ENCODE measurements at places on chromosomes 3 and 15.
A peak's percentile ranks its signal among the peaks of the same experiment; 100 is the strongest.

DNA sequence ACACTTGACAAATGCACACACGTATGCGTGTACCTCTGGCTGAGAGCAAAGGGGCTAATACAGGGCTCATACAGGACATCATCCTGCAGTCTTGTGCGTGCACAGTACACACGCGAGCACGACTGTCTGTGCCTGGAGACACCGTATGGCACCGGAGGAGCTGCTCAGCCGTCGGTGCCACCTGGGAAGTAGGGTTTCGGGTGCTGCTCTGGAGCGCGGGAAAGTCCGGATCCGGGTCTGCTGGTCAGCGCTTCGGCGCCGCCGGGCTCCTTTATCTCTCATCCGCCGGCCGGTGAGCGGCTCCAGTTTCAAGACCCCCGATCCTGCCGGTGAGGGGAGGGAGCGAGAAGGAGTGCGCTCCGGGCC, 9.3 kb downstream of the FOXL2 start:
- DNase-seq, result no peak

DNA sequence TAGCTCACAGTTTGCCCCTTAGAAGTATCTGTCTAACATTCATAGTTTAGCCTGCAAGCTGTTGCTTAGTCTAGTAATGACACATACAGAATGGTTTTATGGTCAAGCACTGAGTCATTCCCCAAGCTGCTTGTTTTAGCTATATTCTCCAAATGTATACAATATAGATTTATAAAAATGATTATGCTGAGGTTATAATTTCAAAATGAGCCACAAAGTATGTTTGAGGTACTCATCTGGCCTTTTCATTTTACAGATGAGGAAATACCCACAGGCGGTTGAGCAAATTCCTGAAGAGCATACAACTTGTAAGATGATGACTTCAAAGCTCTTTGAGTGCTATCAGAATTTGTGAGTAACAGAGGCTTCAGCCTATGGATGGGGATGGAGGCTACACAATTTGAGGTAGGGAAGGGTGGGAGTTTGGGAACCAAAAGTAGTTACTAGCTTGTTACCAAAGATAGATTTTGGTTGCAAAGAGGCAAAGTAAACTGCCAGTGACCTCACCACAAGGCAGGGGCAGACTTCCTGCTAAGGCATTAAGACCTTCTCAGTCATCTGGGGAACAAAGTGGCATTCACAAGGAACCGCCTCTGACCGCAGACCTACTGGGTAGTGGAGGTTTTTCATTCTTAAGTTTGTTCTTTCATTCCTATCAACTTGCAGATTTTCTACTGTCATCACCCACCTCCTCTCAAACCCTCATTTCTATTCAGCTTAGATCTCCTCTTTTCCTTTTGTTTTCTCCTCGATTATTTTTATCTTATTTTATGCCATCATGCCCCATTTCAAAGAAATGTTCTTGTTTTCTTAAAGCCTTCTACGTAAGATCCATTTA, 257.2 kb upstream of the NECTIN3 start:
- peak; percentile 84 for DNase-seq

- DNase-seq, result no peak
Observed at GRCh38 chr3:165749241-165749640, 88.0 kb downstream of the BCHE start.

DNA sequence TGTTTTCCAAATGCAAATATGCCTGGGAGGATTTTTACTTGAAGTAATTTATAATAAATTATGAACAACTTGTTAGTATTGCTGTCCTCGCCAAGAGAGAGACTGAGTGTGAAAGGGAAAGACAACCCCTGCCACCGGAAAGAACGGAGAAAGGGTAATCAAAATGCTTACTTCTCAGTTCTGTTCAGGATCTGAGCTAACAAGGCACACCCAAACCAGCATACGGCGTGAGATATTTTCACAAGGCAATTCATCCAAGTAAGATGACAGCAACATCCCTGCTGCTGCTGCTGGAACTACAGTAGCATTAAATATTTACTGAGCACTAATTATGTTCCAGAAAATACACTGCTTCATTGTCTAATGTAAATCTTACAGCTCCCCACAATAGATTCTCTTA, 96.1 kb downstream of the KBTBD8 start:
- peak; percentile 22 for DNase-seq

DNA sequence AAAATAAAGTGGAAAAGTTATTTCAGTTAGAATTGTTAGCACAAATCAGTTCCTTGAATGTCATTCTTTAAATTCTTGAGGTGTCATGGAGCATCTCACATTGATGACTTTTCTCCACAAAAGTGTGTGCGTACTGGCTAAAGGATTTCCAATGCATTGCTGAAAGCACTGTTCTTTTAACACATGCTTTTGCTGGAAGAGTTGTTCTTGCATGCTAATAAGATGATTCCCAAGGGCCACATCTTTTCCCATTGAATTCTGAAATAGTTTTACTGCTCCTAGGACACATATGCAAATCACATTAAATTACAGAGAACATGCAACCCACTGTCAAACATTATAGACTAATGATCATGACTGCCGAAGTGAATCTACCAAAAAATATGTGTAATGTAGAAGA, 516.3 kb upstream of the CADM2 start:
- no peak for DNase-seq

Data from fibroblast of skin of scalp (primary cell).